Cerebellar nuclear complex (tissue), 1 donor: ENCODE measurements at places on chromosomes 1 and 21.

DNA sequence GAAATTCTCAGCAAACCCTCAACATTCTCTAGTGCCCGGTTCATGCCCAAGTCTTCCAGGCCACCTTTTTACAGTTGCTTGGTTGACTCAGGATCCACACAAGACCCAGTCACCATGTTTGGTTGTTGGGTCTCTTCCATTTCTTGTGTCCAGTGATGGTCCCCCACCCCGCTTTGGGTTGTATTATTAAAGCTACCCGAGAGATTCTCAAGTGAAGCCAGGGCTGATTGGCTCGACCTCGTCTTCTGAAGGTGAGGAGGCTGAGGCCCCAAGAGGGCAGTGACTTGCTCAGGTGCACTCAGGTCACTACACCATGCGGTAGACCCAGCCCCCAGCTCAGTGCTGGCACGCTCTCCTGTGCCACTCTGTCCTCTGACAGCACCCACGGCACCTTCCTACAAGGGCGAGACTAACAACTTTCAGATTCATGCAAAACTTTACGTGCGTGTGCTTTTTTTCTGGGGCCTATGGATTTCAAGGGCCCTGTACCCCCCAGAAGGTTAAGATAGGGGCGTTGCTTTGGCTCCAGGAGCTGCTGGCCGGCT is 50.3 kb downstream of the CAPN9 start:
- DNase-seq = no peak

DNA sequence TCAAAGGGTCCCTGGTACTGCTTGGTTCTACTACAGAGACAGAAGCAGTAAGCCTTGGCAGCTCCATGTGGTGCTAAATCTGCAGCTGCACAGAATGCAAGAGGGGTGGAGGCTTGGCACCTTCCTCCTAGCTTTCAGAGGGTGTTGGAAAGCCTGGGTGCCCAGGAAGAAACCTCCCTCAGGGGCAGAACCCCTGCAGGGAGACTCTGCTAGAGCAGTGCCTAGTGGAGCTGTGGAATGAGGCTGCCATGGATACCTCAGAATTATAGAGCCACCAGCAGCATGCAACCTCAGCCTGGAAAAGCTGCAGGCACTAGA is 76.2 kb upstream of the TLR5 start:
- no peak for DNase-seq

DNA sequence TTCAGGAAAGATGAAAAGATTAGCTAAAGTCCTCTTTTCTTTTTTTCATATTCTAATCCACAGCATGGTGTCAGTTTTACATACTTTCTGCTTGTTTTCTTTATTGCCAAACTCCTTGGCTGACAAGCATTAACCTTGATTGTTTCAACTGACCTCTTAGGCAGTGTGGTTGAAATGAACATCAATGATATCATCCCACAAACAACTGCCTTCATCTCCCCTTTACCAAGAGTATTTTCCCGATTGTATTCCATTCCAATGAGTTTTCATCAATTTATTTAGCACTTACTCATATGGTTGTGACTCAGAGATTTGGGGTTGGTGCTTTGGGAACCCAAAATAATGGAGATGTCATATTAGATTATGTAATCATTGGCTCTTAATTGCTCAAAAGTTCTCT is 71.8 kb downstream of the SPAG17 start:
- no peak for DNase-seq

- DNase-seq = no peak
These were observed 372.5 kb upstream of the ST6GALNAC5 start for GRCh38 chr1:76494807-76495206.

GRCh38 chr1:15453734-15454133 is 2.8 kb upstream of the CELA2A start:
- no peak for DNase-seq

- DNase-seq = no peak
These were observed 49.8 kb downstream of the NFIA start for GRCh38 chr1:61132176-61132638.

DNA sequence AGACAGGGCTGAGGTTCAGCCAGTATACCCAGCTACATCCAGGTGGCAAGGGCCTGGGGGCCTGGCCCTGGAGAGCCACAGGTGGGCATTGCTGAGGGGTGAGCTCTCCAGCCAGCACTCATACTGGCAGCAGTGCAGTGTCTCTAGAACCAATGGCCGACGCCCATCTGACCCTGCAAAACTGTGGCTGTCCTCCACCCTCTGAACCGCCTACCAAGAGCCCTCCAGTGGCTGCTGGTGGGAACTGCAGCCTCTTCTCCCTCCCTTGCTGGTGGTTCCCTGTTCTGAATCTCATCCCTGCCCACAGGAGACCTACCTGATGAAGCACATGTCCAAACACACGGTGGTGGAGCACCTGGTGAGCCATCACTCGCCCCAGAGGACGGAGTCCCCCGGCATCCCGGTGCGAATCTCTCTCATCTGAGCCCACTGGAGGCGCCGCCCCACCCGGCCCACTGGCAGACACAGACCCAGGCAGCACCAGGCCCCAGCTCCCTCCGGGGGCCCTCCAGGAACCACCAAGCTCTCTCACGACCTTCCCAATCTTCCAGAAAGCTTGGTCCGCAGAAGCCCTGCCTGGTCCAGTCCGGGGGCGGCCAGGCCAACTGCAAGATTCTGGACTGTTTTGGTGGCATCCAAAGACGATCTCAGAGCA is 22.1 kb downstream of the A3GALT2 start:
- no peak for DNase-seq

- DNase-seq = no peak
These were observed 5.1 kb downstream of the PMF1 start for GRCh38 chr1:156217871-156218270.

DNA sequence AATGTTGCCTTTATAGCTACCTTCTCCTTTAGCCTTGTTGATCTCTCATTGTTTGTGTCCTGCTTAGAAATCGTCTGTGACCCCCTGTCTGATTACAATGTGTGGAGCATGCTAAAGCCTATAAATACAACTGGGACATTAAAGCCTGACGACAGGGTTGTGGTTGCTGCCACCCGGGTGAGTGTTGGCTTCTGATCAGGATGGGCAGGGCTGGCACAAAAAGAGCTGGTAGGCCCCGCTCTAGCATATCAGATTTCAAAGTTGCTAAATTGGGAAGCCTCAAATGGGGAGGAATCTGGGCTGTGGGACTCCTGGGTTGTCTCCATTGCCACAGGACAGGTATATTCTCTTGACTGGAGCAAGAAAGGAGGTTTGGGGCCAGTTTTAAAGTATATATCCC is 8.4 kb downstream of the NCSTN start:
- DNase-seq = no peak

DNA sequence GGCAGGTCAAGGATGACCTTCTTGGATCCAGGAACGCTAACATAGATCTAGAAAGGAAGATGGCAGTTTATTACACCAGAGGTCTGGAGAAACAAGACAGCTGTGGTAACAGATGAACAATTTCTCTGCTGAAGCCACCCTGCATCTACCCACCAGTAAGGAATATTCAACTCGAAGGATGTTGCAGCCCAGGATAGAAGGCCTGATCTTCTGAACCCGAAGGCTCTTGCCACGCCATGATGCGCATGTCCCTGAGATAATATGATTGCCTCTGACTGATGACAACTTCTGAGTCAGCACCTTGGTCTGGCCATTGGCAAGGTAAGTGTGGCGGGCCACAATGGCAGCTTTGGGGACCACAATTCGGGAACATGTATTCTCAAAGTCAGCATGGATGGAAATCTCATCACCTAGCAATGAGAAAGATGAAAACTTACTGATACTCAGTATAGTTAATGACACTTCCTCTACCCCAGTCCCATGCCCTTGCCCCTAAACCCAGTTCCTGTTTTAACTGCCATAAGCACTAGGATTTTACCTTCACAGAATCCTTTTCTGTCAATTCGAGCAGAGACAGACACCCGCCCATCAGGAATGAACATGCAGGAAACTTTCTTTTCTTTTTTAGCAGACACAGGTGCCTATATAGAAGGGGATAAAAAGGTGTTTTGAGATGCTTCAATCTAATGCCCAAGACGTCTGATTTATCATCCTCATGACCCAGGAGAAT is 1.8 kb downstream of the TXNIP start:
- DNase-seq = no peak

- no peak for DNase-seq
These were observed 282.8 kb downstream of the ZNF648 start for GRCh38 chr1:181778640-181779260.

- no peak for DNase-seq
These were observed 850.0 kb downstream of the LTN1 start for GRCh38 chr21:28142697-28143096.

- DNase-seq = no peak
These were observed 390.4 kb upstream of the ADGRL2 start for GRCh38 chr1:81410351-81410750.

GRCh38 chr1:46487818-46488218 is 1.8 kb upstream of the DMBX1 start:
- no peak for DNase-seq

DNA sequence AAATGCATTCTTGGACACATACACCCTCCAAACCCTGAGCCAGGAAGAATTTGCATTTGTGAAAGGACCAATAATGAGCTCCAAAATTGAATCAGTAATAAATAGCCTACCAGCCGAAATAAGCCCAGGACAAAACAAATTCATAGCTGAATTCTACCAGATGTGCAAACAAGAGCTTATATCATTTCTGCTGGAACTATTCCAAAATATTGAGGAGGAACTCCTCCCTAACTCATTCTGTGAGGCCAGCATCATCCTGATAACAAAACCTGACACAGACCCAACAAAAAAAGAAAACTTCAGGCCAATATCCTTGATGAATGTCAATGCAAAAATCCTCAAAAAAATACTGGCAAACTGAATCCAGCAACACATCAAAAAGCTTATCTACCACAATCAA is 6.7 kb downstream of the SPRR2E start:
- DNase-seq = no peak

DNA sequence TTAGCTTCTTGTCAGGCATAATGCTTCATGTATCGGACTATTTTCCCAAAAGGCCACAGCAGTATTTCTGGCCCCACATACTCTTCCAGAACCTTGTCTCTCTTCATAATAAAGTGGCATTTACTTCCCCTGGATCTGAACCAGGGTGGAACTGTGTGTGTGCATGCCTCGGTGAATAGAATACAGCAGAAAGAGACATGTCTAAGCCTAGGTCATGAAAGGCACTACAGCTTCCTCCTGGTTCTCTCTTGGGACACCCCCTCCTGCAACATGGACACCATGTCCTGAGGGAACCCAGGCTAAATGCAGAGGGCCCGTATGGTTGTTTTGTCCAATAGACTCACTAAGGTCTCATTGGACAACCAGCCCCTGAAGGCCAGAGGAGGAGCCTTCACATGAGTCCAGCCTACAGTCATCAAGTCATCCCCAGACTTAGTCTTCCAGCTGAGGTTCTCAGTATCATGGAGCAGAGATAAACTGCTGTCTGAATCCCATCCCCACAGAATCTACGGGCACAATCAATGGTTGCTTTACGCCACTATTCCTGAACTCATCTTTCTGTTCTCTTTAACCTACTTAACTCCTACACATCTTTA is 35.0 kb downstream of the USP24 start:
- DNase-seq = no peak

- DNase-seq = no peak
These were observed 8.1 kb upstream of the LEFTY1 start for GRCh38 chr1:225896937-225897549.

- DNase-seq = no peak
These were observed 448.5 kb upstream of the B3GALT2 start for GRCh38 chr1:193634876-193635275.

DNA sequence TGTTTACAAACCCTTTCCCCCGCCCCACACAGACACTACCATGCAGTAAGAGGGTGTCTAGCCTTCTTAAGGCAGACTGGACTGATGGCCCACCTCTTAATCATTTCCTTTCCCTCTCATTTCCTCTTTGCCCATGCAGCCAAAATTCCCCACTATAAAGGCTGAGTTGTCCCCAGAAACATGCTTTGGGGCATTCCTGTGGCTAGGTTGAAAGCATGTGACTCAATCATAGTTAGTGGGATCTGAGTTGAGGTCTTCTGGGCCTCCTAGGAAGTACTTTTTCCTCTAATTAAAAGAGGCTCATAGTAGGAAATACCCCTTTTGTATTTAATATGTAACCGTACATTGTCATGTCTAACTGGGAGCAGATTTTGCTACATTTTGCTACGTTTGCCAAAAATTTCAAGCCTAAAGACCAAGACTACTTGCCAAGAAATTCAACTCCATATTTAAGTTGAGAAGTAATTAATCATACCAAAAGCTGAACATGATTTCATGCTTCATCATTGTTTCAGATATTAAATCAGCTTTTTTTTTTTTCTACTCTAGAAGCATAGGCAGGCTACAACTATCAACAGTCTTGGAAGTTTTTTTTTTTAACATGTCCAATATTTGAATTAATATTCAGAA is 174.7 kb downstream of the ADGRL4 start:
- DNase-seq = no peak

DNA sequence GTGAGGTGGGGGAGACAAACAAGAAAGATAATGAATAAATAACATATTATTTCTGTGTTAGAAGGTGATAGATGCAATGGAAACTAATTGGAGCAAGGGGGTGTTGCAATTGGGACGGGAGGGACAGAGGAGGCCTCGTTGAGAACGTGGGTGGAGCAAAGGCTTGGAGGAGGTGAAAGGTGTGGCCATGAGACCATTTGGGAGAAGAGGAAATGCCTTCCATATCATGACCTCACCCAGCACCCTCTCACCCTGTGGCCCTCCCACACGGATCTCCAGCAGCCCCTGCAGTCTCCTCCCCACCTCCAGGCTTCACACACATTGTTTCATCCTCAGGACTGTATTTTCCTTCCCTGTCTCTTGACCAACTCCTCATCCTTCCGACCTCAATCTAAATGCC is 85.3 kb upstream of the ARHGAP29 start:
- DNase-seq = no peak

DNA sequence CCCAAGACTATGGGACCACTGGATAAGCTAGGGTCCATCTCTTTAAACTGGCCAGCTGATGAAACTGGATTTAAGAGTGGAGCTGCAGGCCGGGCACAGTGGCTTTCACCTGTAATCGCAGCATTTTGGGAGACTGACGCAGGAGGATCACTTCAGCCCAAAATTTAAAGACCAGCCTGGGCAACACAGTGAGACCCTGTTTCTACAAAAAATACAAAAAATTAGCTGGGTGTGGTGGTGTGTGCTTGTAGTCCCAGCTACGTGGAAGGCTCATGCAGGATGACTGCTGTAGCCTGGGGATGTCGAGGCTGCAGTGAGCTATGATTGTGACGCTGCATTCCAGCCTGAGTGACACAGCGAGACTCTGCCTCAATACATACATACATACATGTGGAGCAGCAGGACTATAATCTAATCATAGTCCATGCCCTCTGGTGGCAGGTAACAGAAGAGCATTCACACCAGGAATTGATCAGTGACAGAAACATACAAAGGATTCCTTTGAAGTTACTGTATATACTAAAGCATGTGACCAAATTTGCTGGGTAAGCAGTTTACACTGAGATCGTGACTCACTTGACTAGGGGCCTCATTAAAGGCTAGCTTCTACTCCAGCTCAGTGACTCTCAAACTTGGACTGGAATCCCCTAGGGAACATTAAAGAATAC is 101.5 kb upstream of the SLFNL1 start:
- no peak for DNase-seq
